ENCODE measurements at places on chromosomes 1 and 21.

GRCh38 chr1:23376890-23377811 is 7.5 kb upstream of the ZNF436 start:
- DNase-seq, result no peak

- DNase-seq, result peak; percentile 66
These were observed 9.2 kb upstream of the KCNQ4 start for GRCh38 chr1:40774266-40774998.

GRCh38 chr1:228849011-228849541 is 113.8 kb downstream of the RHOU start:
- no peak for DNase-seq

DNA sequence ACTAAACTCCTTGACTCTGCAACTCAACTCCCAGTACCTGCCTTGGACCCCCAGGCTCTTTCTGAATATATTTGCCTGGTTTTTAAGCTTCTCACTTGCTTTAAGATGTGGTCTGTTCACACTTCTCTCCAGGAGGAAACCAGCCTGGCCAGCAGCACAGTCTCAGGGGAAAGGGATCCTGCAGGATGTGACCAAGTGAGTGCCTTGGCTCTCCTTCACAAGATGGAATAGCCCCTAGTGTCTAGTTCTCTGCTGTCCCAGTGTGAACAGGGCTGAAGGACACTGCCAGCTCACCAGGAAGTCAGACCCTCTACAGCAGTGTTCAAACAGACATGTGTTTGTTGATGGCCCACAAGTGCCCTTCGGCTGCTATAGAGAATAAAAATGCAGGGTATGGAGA is 32.9 kb downstream of the CD244 start:
- DNase-seq, result no peak

GRCh38 chr1:43340559-43340958 is 2.9 kb downstream of the MPL start:
- no peak for DNase-seq

DNA sequence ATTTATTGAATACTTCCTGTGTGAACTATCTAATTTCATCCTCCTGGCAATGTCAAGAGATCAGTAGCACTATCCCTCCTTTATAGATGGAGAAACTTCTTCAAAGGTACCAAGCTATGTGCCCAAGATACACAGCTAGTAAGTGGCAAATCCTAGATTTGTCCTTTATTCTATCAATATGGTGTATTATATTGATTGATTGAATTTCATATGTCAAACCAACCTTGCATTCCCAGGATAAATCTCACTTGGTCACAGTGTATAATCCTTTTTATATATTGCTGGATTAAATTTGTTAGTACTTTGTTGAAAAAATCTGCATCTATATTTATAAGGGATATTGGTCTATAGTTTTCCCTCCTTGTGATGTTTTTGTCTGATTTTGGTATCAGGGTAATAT is 48.8 kb upstream of the TMEM51 start:
- no peak for DNase-seq

DNA sequence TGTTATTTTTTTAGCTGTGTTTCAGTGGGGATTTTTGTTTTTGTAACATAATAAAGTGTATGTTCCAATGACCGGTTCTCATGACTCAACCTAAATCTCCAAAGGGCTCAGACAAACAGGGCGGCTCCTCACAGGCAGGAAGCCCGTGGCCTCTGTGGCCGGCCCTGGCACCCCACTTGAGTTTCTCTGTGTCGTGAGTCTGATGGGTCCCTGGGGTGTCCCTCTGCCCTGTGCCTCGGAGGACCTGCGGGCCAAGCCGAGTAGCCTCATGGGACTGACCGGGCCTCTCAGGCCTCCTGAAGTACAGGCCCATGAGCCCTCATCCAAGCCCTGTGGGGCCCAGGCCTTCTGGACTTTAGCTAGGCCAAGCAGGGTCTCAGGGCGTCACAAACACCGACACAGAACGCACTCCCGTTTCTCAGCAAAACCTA is 16.1 kb upstream of the CCDC27 start:
- no peak for DNase-seq

- DNase-seq, result no peak
These were observed 31.6 kb upstream of the TENT5C start for GRCh38 chr1:117574161-117574835.

DNA sequence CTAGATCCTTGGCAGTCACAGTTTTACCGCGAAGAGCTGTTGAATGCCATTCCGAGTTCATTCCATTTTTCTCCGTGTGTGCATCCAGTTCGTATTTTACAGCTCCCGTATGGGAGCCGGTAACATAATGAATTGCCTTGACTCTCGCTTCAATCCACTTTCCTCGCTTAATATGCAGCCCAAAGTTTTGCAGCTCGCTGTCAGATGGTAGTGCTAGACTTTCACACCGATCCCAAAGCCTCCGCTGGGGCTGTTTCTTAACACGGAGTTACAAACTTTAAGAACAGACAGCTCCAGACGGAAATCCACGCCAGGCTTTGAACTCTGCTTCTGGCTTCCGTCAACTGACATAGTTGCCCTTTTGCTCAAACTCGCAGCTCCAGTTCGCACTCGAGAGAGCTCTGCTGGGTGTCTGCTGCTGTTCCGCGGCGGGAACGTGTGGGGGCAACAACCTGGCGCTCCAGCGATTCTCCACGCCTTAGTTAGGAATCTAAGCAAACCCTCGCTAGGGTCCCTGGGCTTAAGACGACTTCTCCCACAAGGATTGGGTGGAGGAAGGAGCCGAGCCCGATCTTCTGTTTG is 3.5 kb upstream of the ARID1A start:
- peak; percentile 67 for DNase-seq

DNA sequence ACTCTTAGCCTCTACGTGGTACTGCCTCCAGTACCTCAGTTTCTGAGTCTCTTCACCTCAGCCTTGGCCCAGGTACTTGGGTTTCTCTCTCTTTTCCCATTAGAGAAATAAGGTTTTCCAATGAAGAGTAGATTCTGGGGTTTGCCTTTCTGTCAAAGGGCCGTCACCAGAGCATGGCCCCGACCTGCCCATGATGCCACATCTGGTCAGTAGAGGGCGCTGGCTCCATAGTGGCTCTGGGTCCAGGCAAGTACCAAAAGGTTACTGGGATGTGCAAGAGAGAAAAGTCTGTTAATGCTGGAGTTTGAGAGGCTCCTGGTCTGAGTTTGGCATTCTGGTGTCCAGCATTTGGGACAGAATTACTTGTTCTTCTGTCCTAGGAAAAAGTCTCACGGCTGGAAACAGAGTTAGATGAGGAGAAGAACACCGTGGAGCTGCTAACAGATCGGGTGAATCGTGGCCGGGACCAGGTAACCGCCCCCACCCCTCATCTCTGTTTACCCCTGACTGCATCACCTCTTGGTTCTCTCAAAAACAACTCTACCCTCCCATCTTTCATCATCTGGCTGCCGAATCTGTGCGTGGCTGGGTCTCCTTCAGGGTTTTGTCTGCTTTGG is 5.3 kb upstream of the TUFT1 start:
- peak; percentile 61 for DNase-seq

DNA sequence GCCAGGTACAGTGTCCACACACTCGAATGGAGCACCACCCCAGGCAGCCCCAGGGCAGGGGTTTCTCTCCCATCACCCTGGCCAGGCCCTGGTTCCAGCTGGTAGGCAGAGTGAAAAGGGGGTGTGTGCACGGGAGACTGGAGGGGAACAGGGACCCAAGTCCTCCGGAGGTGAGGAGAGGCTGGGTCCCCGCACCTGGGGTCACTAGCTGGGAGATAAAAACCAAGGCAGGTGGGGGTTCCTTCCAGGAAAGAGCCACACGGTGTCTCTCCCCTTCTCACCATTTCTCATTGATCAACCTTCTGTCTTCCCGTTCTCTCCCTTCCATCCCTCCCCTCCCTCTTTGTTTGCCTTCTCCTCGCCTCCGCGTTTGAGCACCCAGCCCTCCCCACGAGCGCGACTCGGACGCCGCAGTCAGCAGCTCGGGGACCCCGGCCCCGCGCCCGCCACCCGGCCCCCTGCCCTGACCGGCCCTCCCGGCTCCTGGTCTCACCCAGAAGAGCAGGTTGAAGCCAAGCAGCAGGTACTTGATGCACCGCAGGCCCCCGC is 358 bp downstream of the TSPAN2 start:
- DNase-seq, result peak; percentile 11

DNA sequence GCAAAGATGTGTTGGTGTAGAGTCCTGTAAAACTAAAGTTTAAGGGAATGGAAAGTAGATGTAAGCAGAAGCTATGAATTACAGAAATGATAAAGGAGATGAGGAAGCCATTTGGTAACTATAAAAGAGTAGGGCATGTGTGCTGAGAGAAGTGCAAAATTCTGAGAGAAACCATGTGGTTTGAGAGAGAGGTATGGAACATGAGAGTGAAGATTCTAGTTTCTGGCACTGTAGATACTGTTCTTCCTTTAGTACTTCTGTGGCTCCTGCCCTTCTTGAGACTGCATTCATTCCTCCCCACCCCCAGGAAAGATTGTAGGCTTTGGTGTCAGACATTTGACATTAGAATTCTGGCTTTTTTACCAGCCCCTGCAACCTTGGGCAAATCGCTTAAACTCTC is 15.4 kb downstream of the RALGPS2 start:
- no peak for DNase-seq

DNA sequence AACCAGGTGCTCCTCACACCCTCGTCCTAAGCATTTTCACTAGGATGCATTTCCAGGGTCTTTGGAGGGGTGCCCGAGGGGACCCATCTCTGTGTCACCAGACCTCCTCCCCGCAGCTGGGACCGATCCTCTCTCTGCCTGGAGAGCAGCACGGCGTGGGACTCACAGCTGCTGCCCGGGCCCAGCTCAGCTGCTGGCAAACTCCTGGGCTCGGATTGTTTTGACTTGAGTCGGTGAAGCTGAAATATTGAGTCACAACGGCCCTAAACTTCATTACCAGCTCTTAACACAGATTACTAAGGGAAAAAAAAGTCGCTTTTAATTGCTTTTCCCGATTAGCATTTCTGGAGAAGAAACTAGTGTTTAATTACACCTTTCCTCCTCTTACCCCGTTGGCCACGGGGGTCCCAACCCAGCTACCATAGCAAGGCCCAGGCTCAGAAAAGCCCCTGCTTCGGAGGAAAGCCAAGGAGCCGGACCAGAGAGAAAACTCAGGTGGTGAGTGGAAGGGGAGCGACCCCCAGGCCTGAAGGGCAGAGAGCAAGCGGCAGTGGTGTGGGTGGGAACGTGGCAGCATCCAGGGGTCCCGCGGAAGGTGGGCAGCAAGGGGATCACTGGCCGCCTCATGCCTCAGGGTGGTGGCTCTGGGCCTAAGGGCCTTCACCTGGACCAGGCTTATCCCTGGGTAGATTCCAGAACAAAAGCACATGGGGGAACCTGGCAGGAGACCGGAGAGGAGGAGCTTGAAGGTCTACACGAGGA is 41.7 kb downstream of the CASZ1 start:
- DNase-seq, result no peak

DNA sequence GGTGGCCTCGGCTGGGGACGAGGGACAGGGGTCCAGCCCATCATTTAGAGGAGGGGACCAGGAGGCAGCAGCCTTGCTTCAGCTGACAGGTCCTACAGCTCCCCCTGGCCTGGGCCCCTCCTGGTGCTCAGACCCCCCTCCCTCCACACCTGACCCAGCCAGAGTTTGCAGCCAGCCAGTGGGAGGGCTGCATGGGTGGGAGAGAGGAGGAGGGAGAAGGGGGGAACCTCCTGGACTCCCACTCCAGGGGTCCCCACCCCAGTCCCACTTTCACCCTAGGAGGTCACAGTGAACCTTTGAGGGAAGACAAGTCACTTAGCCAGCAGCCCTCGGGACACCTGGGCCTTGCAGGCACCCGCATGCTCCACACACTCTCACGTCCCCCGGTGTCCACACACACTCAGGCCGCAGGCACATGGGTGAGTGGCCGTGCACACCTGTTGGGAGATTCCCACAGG is 108.9 kb upstream of the ZBTB40 start:
- DNase-seq, result no peak

DNA sequence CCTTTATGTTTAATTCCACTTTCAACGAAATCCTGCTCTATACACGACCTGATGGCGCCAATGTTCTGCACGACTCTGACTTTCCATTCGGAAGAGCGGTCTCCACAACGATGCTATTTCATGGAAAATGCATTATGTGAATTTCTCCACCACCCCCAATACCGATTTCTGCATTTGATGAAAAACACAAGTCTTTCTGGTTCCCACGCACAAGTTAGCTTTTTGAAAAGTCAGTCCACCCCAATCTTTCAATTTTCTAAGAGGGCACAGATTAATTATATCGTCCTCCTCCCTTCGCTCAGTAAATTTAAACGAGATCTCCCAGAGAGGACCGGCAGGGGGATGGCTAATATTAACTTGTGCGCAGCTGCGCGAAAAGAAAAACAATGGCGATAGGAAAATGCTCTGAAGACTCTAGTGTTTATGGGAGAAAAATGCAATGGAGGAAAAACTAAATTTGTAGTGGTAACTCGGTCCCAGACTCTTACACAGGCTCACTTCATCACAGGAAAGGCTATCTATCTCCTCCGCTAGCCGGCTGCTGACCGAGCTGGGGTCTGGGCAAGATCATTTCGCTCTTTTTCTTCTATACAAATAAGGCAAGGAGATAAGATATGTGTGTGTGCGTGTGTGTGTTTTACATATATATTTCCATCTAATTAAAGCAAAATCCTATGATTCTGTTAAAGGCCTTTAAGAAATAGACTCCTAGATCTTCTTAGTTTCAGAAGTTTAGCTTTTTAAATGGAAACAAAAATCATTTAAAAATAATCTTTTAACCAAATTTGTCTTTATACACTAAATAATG is 1.2 kb upstream of the LHX8 start:
- no peak for DNase-seq

GRCh38 chr1:77347646-77348045 is 65.8 kb downstream of the AK5 start:
- no peak for DNase-seq

- DNase-seq, result no peak
These were observed 1.5 kb downstream of the RPS6KA1 start for GRCh38 chr1:26530895-26531598.

GRCh38 chr1:150028322-150028721 is 17.8 kb upstream of the OTUD7B start:
- no peak for DNase-seq

GRCh38 chr1:201259476-201260235 is 23.6 kb upstream of the PKP1 start:
- DNase-seq, result no peak

GRCh38 chr1:32042330-32042729 is 28.7 kb downstream of the KHDRBS1 start:
- DNase-seq, result no peak

DNA sequence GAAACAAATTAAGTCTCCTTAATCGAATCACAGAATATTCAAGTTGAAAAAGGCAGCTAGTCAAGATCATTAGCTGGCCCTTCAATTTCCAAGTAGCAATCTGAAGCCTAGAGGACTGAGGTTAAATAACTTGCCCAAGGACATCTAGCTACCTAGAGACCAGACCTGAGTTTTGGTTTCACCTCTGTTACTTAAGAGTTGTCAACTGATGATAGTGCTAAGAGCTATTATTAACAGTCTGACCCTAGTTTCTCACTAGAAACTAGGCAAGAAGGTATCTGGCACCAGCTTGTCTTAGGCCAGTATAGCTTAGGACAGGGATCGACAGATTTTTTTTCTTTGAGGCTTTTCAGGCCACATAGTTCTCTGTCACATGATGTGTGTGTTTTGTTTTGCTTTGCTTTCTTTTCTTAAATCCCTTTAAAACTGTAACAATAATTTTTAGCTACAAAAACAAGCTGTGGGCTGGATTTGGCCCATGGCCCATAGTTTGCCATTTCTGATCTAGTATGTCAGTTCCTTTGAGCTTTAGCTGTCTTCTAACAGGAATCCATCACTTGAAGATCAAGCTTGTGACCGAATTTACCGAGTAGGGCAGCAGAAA is 23.2 kb downstream of the TRIM45 start:
- DNase-seq, result no peak
